ENCODE measurements at places on chromosomes 13 and 19.

GRCh38 chr13:75458696-75459422 is 23.1 kb downstream of the TBC1D4 start:
- DNase-seq, result no peak

GRCh38 chr13:97431171-97431764 is 2.7 kb upstream of the RAP2A start:
- DNase-seq, result no peak

DNA sequence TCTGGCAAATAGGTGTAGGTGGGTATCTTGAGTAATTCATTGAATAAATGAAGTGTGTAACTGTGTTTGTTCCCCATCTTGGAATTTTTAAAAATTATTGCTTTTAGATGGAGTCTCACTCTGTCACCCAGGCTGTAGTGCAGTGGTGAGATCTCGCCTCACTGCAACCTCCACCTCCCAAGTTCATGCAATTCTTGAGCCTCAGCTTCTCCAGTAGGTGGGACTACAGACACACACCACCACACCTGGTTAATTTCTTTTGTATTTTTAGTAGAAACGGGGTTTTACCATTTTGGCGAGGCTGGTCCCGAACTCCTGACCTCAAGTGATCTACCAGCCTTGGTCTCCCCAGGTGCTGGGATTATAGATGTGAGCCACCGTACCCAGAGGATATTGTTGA is 7.9 kb upstream of the CYP2A6 start:
- no peak for DNase-seq

DNA sequence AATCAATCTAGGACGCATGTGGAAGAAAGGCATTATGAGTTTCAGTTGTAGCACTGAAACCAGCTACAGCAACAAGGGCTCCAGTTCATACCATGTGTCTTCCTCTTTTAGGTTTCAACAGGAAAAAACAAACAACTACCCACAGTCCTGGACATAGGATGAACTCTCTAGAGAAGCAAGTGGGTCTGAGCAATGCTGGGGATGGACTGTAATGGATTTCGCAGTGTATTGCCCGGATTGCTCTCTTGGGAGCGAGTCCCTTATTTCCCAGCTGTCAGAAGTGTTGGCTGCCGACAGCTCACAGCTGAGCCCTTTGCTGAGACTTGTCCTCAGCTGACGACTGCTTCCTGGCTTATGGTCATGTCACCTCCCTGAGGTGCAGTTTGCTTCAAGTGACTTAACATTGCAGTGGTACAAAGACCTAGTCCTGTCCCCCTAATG is 12.1 kb upstream of the MYCBP2 start:
- DNase-seq, result no peak

DNA sequence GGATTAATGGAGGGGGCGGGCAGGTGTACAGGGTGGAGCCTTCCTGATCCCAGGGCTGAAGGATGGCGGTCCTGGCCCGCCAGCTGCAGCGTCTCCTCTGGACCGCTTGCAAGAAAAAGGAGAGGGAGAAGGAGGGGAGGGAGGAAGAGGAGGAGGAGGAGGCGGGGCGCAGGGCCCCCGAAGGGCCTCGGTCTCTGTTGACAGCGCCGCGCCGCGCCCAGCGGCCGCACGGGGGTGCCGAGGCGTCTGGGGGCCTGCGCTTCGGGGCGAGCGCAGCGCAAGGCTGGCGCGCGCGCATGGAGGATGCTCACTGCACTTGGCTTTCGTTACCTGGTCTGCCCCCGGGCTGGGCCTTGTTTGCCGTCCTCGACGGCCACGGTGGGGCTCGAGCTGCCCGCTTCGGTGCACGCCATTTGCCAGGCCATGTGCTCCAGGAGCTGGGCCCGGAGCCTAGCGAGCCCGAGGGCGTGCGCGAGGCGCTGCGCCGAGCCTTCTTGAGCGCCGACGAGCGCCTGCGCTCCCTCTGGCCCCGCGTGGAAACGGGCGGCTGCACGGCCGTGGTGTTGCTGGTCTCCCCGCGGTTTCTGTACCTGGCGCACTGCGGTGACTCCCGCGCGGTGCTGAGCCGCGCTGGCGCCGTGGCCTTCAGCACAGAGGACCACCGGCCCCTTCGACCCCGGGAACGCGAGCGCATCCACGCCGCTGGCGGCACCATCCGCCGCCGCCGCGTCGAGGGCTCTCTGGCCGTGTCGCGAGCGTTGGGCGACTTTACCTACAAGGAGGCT is at the start of gene PPM1N:
PPM1N (plus strand) TSS at position 33 of the 785 bp plus-strand sequence; CDS start at position 63, 30 bp downstream.
- DNase-seq, result no peak

DNA sequence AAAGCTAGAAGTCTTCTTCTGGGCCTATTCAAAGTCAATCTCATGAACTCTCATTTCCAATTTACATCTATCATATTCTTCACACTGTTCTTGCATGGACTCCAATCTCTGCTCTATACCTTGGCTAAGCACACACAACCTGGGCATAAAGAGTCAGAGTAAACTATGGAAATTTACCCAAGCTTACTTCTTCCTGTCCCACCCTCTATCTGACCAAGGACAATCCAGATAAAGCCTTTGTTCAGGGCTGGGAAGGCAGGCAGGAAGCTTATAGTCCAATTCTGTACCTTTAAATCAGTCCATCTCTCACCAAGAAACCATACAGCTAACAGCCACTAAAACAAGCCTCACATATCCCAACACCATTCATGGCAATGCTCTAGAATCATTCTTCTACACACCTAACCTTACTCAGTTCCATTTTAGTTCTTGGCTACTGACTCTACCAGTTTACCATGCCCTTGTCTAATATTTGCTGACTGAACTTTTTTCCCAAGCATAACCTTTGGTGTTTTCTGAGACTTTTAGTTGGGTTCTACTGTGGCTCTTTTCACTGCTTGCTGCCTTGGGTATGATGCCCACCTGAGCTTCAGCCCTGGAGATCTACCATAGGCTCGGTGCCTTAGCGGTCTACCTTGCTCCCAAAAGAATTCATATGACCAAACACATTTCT is 38.9 kb downstream of the N4BP2L2 start:
- no peak for DNase-seq

DNA sequence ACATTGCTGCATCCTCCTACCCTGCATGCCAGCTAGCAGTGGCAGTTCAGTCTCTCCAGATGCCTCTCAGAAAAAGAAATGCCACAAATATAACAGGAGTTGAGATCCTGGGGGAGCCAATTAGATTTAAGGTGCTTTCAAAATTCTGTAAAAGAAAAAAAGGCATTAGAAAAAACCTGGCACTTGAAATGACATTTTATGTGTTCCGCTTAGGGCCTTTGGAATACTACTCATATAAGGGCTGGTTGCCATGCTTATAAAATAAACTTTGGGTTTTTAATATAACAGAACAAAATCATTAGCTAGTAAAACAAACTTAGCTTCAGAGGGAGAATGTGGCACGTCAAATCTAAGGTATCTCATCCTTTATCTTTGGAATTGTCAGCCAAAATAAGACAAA is 104.1 kb downstream of the ENOX1 start:
- no peak for DNase-seq

GRCh38 chr19:28489126-28489660 is 723.8 kb downstream of the UQCRFS1 start:
- DNase-seq, result no peak

GRCh38 chr19:1400281-1401137 is 833 bp downstream of the GAMT start:
- DNase-seq, result no peak

- no peak for DNase-seq
Observed at GRCh38 chr19:54426291-54426931, 11.1 kb downstream of the TTYH1 start.

GRCh38 chr13:79226938-79227337 is 179.1 kb downstream of the RBM26 start:
- DNase-seq, result no peak

GRCh38 chr13:33717775-33718174 is 100.2 kb upstream of the RFC3 start:
- no peak for DNase-seq

DNA sequence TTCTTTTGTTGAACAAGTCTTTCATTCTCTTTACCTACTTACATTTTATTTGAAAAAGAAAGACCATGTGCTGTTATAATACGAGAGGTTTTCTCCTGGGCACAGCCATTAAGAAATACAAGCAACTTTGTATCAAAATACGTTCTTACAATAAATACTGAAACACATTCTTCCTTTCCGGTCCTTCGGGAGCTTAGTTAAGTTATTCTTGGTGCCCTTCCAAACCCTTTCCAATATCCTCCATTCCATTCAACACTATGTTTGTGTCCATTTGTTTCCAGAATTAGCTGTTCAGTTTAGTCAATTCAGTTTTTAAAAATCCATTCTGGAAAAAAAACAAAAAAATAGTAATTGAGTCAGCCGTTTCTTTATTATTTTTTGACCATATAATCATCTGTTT is 746.8 kb upstream of the SLC10A2 start:
- DNase-seq, result no peak

DNA sequence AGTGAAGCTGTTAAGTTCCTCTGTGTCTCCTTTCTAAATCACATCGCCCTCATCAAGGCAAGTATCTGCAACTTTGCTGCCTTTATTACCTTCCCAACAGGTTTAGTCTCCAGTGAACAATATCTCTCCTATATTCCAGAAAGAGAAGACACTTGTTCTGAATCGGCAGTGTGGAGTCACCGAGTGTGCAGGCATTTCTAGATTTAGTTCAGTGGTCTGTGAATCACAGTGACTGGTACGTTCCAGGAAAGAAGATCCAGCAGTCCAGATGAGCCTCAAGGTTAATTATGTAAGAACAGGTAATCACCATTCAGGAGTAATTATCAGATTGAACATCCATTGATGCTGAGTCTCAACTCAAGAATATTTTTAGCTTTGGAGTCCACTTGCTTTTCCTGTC is 497.0 kb downstream of the FOXO1 start:
- no peak for DNase-seq

DNA sequence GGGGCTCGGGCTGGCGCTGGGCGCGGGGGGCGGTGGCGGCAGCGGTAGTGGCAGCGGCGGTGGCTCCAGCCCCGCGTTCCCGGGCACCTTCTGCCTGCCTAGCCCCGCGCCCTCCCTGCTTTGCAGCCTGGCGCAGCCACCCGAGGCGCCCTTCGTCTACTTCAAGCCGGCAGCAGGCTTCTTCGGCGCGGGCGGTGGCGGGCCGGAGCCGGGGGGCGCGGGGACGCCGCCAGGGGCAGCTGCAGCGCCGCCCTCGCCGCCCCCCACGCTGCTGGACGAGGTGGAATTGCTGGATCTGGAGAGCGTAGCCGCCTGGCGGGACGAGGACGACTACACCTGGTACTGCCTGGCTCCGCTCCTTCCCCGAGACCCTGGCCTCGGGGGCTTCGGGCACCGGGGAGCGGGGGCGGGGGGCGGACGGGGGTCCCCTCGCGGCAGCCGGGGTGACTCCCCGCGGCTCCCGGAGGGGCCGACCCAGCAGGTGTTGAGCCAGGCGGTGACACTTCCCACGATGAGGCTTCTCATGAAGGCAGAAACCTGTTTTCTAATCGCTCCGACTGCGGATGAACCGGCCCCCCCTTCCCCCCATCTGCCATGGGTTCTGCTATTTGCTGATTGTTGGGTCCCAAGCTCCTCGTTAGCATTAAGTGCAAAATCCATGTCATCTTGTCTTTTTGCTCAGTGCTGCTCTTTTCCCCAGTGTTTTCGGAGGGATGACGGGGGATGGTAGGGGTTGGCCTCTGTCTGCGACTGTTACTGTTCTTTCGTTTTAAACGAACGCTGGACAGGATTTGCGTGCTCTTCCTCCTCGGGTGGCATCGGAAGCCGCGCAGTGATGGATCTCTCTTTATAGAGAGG is 943 bp downstream of the SLAIN1 start:
- no peak for DNase-seq

- DNase-seq, result no peak
Observed at GRCh38 chr13:73228546-73228945, 169.7 kb downstream of the KLF5 start.

DNA sequence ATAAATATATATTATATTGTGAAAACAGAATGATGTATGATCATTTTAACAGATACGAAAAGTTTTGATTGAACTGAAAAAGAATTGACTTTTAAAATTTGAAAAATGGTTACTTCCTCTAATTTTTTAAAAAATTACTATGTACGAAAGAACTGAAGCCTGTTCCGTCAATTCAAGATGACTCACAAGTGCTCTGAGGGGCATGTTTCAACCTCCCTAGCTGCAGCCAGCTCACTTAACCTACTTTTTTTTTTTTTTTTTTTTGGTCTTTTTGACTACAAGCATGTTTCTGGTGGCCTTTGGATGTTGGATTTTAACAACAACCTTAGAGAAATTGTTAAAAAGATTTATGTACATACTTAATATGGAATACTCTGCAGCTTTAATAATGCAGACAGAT is 1139.3 kb downstream of the DIAPH3 start:
- DNase-seq, result no peak

DNA sequence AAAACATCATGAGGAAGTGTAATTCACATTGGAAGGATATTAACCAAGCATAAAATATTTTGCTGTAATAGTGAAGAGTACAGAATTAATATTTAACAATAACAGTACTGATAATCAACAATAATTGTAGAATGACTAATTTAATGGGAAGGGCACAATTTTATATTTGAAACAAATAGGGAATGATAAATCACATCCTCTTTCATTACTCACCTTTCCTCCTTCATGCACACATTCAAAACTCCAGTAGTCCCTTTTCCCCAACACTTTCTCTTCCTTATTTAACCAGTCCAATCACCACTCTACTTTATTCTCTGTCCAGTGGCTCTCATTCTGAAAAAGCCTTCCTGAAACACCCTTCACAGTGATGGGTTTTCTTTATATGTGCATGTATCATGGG is 110.8 kb upstream of the POSTN start:
- no peak for DNase-seq

DNA sequence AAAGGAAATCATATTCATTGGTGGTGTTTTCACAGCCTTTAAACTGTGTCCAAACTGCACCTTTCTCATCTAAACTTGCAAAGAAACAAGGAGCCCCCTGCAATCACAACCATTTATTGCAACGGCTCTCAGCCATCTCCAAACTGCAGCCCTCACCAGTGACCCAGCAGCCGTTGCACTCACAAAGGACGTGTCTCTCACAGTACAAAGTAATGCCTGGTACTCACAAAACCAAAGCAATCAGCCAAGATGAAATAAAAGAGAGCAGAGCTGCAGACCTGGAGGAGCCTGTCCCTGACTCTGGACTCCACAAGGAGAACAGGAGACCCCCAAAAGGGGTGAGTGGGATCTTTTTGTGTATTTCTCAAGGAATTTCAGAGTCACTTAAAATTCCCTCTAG is 20.2 kb upstream of the CEACAM21 start:
- no peak for DNase-seq

DNA sequence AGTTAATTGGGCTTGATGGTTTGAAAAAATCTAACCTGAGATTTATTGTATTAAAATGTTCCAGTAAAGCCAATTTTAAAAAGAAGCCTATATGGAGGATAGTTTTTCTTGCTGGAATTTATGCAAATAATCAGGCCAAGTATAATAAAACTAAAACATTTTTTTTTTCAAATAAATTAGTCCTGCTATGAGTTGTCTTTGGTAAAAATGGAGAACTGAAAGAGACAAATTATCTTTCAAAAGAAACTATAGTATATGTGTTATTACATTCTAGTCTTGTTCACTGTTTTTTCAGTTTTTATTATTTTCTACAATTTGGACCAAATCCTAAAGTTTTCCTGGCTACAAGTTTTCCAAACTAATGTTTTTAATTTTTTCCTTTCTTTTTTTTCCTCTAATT is 468.9 kb downstream of the UQCRFS1 start:
- no peak for DNase-seq

GRCh38 chr13:89891416-89891815 is 1456.1 kb upstream of the MIR17HG start:
- DNase-seq, result no peak
